Heart right ventricle (tissue), 16 donors: ENCODE measurements at places on chromosomes 2 and 18. TPM values are rescaled to one million over a fixed set of nuclear protein-coding genes. Genes with fewer than 3 reads are reported as not detected.
A peak's percentile ranks its signal among the peaks of the same experiment; 100 is the strongest.

Gene C2orf42
- 10.2 TPM for total RNA-seq

Gene PPP1R1C
- 34.7 TPM for total RNA-seq

Gene AKAIN1
- total RNA-seq, result not detected

DNA sequence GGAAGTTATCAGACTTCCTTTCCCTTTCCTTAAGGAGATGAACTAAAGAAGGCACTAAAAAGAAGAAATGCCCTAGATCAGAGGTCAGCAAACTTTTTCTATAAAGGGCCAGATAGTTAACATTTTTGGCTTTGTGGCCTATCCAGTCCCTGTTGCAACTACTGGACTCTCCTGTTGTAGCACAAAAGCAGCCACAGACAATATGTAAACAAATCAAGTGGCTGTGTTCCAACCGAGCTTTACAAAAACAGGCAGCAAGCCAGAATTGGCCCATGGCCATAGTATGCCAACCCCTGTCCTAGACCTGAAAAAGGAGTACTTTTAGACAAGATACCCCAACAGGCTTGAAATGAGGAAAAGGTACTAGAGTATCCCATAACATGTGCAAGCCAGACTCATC, 10.9 kb downstream of the NHEJ1 start:
- H3K27me3 ChIP-seq, result no peaks in the 10 kb centered on the region
- no peaks in the 10 kb centered on the region for H3K36me3 ChIP-seq
- DNase-seq, result no peak

DNA sequence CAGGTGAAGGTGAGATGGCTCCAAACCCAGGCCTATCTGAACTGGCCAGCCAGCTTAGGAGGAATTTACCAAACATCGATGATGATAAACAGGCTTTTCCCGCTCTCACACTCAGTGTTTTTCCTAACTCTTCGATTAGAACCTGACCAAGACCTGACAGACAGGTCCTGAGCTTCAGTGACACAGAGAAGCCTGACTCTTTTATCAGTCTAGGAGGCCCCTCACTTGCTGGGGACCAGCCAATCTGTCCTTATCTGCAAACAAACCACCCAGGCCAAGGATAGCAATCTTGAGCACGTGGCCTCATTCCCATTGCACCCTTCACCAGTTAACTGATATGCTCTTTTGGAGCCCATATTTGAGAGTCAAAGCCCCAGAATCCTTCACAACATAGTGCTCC, 1.9 kb upstream of the ITSN2 start:
- no peaks in the 10 kb centered on the region for H3K27me3 ChIP-seq
- H3K4me3 ChIP-seq, result no peak overlapping the region
- H3K36me3 ChIP-seq, result no peaks in the 10 kb centered on the region
- no peak for DNase-seq

DNA sequence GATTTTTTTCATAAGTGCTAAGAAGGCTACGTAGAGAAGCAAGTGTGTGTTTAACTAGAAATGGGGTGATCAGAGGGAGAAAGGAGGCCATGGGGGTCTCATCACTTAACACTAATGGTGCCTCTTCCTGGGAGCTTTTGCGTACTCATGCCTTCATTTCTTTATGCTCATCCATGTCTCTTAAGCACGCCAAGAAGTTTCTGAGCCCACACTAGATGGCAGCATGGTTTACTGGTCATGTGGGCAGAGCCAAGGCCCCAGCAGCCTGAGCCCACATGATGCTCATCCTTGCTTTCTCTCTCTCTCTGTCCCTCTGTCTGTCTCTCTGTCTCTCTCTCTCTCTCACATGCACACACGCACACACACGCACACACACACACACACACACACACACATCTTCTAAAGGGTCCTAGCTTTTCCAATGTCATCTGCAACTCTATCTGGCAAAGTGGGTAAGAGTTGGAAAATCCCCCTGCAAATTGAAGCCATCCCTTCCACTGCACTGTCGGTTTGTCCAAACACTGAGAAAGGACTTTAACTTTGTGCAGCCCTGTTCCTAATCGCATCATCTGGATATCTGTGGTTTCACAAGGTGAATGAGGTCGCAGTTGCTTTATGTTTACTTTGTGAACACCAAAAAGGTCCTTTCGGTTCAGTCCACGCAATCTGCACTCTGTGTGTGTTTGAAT, 137.1 kb upstream of the CCDC68 start:
- H3K4me3 ChIP-seq, result no peak overlapping the region
- no peaks in the 10 kb centered on the region for H3K4me1 ChIP-seq
- no peaks in the 10 kb centered on the region for H3K27me3 ChIP-seq
- H3K36me3 ChIP-seq, result no peaks in the 10 kb centered on the region
- no peak for DNase-seq
- H3K27ac ChIP-seq, result no peak overlapping the region

- no peaks in the 10 kb centered on the region for H3K36me3 ChIP-seq
- H3K4me3 ChIP-seq, result no peak overlapping the region
These were observed 306.6 kb upstream of the VWC2L start for GRCh38 chr2:214104219-214104618.

- no peak overlapping the region for H3K27ac ChIP-seq
- H3K36me3 ChIP-seq, result no peaks in the 10 kb centered on the region
- DNase-seq, result no peak
- no peaks in the 10 kb centered on the region for H3K27me3 ChIP-seq
These were observed 92.5 kb upstream of the MAP2 start for GRCh38 chr2:209331291-209331844.

- peaks cover 5% of the 10 kb centered on the region for H3K4me1 ChIP-seq
- no peak overlapping the region for H3K4me3 ChIP-seq
- DNase-seq, result peak; percentile 58
- H3K27me3 ChIP-seq, result no peaks in the 10 kb centered on the region
- H3K36me3 ChIP-seq, result peaks cover 96% of the 10 kb centered on the region
These were observed 56.2 kb downstream of the ITSN2 start for GRCh38 chr2:24304098-24304497.

DNA sequence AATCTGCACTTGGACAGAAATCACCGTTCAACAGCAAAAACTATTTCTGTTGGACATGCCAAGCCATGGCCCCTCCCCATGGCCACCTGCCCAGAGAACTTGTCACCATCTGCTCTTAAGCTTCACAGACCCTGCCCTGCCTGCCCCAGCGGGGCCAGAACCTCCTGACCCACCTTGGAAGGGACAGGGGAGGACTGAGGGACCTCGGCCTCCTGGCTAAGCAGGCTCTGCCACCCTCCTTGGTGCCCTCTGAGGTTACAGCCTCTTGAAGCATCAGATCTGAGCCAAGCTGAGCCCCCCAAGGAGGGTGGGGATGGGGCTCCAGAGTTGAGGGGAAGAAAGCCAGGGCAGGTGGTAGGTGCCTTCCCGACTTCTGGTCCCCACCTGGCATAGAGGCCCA, 6.5 kb downstream of the TEX261 start:
- H3K27ac ChIP-seq, result peak overlapping the region; percentile 62
- H3K36me3 ChIP-seq, result peaks cover 37% of the 10 kb centered on the region
- peaks cover 47% of the 10 kb centered on the region for H3K4me1 ChIP-seq
- no peak for DNase-seq
- no peaks in the 10 kb centered on the region for H3K27me3 ChIP-seq

DNA sequence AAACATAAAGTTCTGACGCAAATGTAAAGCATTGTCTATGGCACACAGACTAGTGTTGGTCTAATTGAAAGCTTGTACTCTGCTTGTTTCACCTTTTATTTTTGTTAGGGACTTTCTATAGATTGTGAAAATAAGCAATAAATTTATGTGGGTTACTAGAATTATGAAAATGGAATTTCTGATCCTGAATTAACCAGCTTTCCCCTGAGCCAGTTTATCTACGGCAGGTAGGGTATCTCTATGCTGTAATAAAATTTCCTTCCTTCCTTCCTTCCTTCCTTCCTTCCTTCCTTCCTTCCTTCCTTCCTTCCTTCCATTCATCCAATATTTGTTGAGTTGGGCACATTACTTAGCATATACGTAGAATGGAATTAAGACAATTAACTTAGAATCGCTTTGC, 362.6 kb upstream of the SPRED2 start:
- H3K27ac ChIP-seq, result no peak overlapping the region
- no peak for DNase-seq
- H3K4me3 ChIP-seq, result no peak overlapping the region

GRCh38 chr2:173986805-173987204, 21.6 kb upstream of the SP3 start:
- H3K36me3 ChIP-seq, result no peaks in the 10 kb centered on the region
- no peaks in the 10 kb centered on the region for H3K27me3 ChIP-seq
- peak; percentile 61 for DNase-seq
- no peak overlapping the region for H3K4me3 ChIP-seq
- peak overlapping the region; percentile 87 for H3K27ac ChIP-seq
- peaks cover 90% of the 10 kb centered on the region for H3K4me1 ChIP-seq

DNA sequence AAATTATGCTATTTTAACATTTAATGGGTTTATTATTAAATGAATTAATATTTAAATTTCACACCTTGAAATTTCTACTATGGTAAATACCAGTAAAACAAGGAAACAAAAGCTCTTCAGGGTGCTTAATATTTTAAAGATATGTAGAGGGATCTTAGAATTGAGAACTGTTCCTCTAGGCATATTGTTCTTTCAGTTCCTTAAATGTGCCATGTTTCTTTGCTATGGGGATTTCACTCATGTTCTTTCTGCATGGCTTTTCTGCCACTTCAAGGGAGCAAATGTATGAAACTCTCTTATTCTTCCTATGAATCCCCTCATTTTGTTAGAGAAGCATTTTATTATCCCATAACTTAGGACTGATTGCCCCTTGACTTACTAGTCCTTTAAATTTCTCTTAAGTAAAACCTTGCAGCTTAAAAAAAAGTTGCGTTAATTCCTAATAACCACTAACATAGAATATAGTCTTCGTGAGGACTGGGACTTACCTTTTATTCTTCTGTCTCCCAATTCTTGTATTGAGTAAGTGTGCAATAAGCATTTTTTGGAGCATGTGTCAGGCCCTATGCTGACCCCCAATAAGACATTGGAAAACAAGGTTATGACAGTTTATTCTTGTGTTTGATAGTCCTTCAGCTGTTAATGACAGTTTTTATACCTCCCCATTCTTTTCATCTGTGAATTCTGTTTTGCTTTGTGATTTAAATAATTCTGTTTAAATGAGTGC, 95.7 kb downstream of the BIRC6 start:
- no peak for DNase-seq
- H3K27ac ChIP-seq, result no peak overlapping the region
- peaks cover 52% of the 10 kb centered on the region for H3K36me3 ChIP-seq
- no peak overlapping the region for H3K4me3 ChIP-seq
- no peaks in the 10 kb centered on the region for H3K4me1 ChIP-seq

DNA sequence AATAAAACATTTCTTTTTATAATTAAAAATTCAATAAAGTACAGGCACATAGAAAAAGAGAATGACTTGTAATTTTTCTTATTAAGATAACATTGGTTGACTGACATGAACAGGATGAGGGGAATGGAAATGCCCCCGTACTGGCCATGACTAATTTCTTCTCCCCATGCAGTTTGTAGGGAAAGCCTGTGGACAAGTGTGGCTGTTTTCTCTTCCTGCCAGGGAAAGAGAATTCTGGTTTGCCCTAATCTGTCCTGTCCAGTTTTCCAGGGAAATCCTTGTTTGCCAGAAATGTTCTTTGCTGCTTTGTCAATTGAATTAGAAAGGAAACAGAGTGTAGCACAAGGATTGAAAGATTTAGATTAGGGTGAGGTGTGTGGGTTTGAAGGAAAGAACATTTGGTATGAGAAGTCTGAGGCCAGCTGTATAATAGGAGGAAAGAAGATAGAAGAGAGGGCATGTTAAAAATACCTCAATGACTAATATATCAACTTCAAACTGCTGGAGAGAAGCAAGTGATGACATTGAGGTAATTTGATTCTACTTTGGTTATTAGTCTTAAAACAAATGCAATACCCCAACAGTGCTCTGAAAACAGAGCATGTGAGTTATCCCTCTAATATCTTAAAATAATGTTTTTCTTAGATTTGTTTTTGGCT, 593.9 kb upstream of the ZNF804A start:
- H3K27ac ChIP-seq, result peak overlapping the region; percentile 31
- no peak overlapping the region for H3K4me3 ChIP-seq
- no peaks in the 10 kb centered on the region for H3K27me3 ChIP-seq

DNA sequence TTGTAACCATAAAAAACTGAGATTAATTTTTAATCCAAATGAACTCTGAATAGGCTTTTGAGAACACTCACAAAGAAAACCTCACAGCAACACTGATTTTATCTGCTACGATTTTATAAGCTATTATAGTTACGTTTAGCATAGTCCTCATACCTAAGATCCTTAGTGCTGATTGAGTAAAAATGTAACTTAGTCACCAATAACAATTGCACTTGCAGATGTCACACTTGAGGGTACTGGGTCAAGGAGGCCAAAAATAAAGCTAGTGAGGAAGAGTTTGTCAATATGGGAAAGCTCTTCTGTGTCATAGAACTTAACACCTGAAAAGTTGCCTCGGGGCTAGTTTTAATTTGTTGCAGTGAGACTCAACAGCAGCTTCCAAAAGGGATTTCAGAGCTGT, 706.5 kb upstream of the FAM98A start:
- H3K4me1 ChIP-seq, result no peaks in the 10 kb centered on the region
- DNase-seq, result no peak
- H3K4me3 ChIP-seq, result no peak overlapping the region
- H3K36me3 ChIP-seq, result no peaks in the 10 kb centered on the region
- no peaks in the 10 kb centered on the region for H3K27me3 ChIP-seq
- no peak overlapping the region for H3K27ac ChIP-seq
